ENCODE measurements at places on chromosomes 4 and X. TPM values are rescaled to one million over a fixed set of nuclear protein-coding genes. Genes with fewer than 3 reads are reported as not detected.
A peak's percentile ranks its signal among the peaks of the same experiment; 100 is the strongest.

The NAP1L3 gene
- total RNA-seq = 5.0 TPM

The SORBS2 gene
- total RNA-seq = 640 TPM

The DCUN1D4 gene
- total RNA-seq = 50.1 TPM

The TEX13C gene
- total RNA-seq = not detected

The SSX7 gene
- not detected for total RNA-seq

The FGFBP1 gene
- total RNA-seq = 0.27 TPM

The SNX25 gene
- total RNA-seq = 30.5 TPM

The TEC gene
- 1.9 TPM for total RNA-seq

- ATAC-seq = no peak
These were observed 75.6 kb upstream of the DYNLT3 start for GRCh38 chrX:37922928-37923327.

DNA sequence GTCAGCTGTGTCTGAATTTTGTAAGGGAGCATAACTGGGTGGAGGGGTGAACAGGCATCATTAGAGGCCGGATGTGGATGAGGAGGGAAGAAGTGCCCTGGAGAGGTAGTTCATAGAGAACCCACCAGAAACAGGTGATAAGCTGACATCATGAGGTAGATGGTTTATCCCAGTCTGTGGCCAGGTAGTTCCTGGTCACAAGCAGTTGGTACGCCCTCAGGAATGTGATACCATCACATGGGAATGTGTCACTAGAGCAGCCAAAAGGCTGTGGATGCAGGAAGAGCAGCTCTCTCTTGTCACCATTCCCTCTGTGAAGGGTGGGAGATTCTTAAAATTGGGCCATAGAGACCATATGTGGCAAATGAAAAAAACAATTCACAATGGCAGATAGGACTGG is 21.9 kb downstream of the MSN start:
- ATAC-seq = no peak

- ATAC-seq = no peak
These were observed 123.6 kb upstream of the INTU start for GRCh38 chr4:127509155-127509554.

DNA sequence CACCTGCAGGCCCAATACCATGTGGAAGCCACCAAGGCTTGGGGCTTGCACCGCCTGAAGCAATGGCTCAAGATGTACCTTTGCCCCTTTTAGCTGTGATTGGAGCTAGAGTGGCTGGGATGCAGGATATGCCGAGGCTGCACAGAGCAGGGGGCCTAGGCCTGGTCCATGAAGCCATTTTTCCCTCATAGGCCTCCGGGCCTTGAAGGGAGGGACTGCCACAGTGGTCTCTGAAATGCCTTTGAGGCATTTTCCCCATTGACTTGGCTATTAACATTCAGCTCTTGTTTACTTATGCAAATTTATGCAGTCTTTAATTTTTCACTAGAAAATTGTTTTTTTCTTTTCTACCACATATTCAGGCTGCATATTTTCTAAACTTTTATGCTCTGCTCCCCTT is 203.2 kb upstream of the HHIP start:
- ATAC-seq = no peak

GRCh38 chr4:152535360-152535902 is 461 bp downstream of the FBXW7 start:
- ATAC-seq = peak; percentile 25

DNA sequence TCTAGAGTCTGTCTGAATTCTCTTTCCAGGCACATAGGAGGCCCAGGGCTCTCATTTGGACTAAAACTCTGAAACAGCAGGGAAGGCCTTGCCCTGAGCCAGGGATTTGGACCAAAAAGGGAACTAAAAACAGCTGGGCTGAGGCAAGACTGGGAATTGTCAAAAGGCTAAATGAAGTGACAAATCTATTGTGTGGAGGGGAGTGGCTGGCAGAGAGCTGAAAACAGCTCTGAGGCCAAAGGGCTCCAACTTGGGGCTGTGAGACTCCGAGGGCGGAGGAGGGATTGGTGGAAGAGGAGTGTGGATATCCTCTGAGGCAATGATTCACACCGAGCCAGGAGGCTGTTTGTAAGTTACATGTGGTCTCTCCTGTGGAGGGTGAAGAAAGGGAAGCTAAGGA is 63.2 kb downstream of the PHEX start:
- peak; percentile 90 for ATAC-seq

DNA sequence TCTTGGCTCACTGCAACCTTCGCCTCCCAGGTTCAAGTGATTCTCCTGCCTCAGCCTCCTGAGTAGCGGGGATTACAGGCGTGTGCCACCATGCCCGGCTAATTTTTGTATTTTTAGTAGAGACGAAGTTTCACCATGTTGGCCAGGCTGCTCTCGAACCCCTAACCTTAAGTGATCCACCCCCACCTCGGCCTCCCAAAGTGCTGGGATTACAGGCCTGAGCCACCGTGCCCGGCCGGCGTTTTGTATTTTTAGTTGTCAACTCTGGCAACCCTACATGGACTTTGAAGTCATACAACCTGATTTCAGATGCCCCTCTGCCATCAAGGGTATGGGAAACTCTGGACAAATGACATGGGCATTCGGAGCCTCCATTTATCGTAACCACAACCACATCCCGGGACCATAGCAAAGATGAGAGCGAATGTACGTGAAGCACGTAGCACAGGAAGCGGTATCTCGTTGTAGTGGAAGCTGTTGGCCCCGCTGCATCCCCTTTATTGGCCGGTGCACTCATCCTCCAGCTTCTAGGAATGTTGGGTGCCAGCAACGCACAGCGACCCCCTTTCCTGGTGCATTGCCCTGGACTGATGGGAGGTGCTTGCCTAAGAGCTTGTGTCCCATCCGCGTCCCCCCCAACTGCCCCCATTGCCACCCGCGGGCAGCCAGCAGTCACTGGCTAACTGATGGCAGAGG is 109.2 kb downstream of the PHKA2 start:
- ATAC-seq = no peak
